Liver (tissue), 10 donors: ENCODE measurements at places on chromosomes 6 and 20. TPM values are rescaled to one million over a fixed set of nuclear protein-coding genes. Genes with fewer than 3 reads are reported as not detected.

- no peak overlapping the region for H3K4me3 ChIP-seq
- no peaks in the 10 kb centered on the region for H3K27me3 ChIP-seq
- H3K27ac ChIP-seq = no peak overlapping the region
- H3K4me1 ChIP-seq = no peaks in the 10 kb centered on the region
- DNase-seq = peak; percentile 25
Observed at GRCh38 chr6:2937627-2938003, 33.8 kb downstream of the SERPINB6 start.

Gene PKIB
- 2.6 TPM for total RNA-seq

DNA sequence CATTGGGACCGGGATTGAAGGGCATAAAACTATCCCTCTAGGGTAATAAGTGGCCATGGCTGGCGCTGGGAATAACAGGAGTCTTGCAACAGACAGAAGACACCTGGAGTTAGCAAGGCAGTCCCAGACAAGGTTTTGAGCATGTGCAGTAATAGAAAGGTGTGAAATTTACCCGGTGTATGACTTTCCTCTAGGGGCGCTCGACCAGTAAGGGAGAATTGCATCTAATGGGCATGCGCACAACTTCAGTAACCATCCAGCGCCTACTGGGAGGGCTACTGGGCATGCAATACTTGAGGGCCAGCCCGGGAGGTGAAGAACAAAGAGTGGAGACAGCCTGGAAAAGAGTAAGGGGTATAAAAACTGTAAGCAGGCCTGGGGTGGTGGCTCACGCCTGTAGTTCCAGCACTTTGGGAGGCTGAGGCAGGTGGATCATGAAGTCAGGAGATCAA, 32.7 kb downstream of the SERPINB6 start:
- DNase-seq = peak; percentile 29
- no peaks in the 10 kb centered on the region for H3K27me3 ChIP-seq
- no peak overlapping the region for H3K27ac ChIP-seq
- no peak overlapping the region for H3K4me3 ChIP-seq
- H3K4me1 ChIP-seq = no peaks in the 10 kb centered on the region
- H3K36me3 ChIP-seq = no peaks in the 10 kb centered on the region

DNA sequence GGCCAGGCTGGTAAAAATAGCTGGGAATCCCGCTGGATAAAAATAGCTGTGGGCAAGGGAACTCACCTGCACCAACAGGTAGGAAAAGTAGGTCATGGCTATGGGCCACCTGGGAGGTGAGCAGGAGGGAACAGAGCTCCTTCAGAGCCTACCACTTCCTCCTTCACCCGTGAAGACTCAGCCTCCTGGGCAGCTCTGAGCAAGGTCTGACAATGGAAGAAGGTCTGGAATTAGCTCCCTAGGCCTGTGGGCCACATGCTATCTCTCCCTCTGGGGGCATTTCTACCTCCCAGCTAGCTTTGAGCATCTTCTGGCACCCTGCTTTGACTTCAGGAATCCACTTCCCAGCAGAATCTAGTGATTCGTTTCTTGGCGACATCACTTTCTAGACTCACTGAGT, 153.9 kb downstream of the MRPL14 start:
- H3K36me3 ChIP-seq = no peaks in the 10 kb centered on the region
- H3K4me3 ChIP-seq = no peak overlapping the region
- DNase-seq = peak; percentile 32

- H3K36me3 ChIP-seq = no peaks in the 10 kb centered on the region
- no peak overlapping the region for H3K27ac ChIP-seq
- DNase-seq = no peak
- no peaks in the 10 kb centered on the region for H3K4me1 ChIP-seq
- H3K4me3 ChIP-seq = no peak overlapping the region
Observed at GRCh38 chr6:11631539-11631938, 94.0 kb downstream of the TMEM170B start.
